ENCODE measurements at places on chromosomes 2 and 18. TPM values are rescaled to one million over a fixed set of nuclear protein-coding genes. Genes with fewer than 3 reads are reported as not detected.

DNA sequence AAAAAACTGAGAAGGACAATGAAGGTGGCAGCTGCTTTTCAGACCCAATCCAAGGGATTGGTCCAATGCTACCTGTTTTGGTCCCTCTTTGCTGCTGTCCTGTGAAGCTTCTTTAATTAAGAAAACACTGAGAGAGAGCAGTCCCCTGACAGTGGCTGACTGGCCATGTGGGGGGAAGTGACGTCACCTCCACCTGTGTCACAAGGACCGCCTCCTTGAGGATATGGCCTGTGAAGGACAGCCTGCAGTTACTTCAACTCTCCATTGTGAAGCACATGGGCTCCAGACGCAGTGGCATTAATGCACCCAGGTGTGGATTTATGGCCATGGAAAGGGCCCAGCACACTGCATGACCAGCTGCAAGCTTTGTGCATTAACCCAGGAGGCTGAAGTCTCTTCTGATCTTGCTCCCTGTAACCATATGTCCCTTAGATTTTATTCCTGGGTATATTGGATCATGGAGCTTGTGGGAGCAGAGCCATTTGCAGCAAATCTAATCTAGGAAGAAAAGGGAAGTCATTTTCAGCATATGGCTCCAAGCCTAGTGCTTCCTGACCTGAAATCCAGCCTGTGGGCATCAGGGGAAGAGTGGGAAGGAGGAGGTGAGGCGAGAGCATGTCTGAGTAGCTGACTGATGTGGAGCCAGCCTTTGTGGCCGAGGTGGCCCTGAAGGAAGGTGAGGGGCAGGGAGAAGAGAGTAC, 32.2 kb downstream of the KIF5C start:
- DNase-seq, result no peak

GRCh38 chr2:139078376-139078775, 298.2 kb upstream of the NXPH2 start:
- DNase-seq, result no peak

GRCh38 chr2:15812187-15812780, 128.1 kb upstream of the MYCN start:
- no peak for DNase-seq

DNA sequence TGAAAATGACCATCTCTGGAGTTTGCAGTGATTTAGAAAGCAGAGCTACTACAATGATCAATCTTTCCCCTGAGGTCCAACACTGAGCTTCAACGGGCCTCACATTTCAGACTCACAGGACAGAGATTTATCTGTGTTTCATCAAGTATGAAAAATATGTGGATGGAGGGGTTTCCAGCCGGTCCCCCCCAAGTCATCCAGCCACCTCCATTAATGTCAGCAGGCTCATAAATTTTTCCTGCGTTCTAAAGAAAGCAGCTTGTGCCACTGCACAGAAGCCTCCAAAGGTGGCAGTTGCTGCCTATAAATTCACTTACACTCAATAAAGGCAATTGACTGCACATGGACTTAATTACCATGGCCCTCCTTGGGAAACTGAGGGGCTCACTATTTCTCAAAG, 117.4 kb upstream of the ACKR3 start:
- DNase-seq, result no peak

GRCh38 chr18:56306797-56307196, 331.6 kb downstream of the TXNL1 start:
- DNase-seq, result no peak

The DSG4 gene
- polyA plus RNA-seq, result not detected

The MRPL53 gene
- polyA plus RNA-seq, result 66.9 TPM

The NT5C1B gene
- 0.25 TPM for polyA plus RNA-seq

GRCh38 chr2:157593411-157593810, 35.3 kb downstream of the ACVR1C start:
- DNase-seq, result no peak

DNA sequence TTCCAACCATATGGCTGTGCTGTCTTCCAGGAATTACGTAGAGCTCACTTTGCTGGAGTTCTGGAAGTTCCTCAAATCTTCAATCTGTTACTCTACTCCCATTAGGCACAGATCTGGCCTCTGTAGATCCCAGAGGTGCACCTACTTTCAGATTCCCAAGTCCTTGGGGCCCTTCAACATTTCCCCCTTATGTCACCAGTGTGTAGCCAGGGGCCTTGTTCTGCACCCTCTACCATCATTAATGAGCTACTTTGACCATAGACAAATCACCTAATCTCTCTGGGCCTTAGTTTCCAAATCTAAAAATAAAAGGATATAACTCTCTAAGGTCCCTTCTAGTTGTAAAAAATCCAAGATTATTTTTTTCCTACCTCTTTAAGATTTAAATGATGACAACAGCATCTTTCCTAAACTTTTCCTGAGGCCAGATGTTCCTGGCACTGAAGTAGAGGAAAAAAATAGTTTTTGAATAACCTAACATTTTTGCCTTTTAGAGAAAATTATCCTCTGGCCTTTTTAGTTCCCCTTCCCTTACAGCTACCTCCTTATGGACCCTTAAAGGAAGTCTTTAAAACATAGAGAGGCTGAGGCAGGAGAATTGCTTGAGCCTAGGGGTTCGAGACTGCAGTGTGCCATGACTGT, 31.0 kb upstream of the WIPF1 start:
- DNase-seq, result peak; percentile 70

DNA sequence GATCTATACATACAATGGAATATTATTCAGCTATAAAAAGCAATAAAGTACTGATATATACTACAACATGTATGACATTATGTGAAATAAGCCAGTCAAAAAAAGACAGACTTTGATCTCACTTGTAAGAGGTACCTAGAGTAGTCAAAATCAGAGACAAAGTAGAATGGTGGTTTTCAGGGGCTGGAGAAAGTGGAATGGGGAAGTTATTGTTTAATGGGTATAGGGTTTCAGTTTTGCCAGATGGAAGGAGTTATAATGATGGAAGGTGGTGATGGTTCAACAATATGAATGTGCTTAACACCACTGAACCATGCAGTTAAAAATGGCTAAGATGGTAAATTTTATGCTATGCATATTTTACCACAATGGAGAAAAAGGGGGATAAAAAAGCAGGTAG, 6.3 kb downstream of the COBLL1 start:
- DNase-seq, result no peak

DNA sequence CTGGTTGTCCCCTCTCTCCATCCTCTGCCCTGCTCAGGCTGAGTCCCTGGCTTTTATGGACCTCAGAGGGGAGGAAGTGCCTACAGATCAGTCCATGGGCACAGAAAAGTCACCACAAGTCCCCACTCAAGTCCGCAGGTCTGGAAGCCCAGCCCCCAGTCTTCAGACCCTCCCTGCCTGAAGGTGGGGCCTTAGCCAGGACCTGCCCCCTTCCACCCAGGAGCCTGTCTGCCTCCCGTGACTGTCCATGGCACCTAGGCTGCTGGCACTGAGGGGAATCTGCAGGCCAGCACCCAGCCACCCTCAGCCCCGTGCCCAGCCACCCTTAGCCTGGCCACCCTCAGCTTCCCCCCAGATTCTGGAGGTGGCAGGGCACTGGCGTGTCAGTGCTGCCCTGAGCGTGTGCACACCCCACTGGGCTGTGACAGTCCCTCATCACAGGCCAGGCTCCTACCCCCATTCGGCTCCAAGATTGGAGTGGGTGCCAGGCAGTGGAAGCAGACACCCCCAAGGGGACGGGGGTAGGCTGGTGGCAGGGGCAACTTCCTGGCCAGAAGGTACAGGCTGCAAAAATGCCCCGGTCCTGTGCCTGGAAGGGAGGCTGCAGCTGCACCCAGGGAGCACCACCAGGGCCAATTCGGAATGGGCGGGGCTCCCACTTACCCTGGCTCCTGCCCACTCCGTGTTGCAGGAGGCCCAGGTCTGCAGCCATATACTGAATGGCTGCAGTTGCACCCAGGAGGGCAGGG, 154.7 kb upstream of the RMP24 start:
- DNase-seq, result no peak

- DNase-seq, result no peak
Observed at GRCh38 chr2:129554373-129554772, 425.1 kb upstream of the RAB6C start.

GRCh38 chr18:13587001-13587400, 139.4 kb downstream of the FAM210A start:
- no peak for DNase-seq

DNA sequence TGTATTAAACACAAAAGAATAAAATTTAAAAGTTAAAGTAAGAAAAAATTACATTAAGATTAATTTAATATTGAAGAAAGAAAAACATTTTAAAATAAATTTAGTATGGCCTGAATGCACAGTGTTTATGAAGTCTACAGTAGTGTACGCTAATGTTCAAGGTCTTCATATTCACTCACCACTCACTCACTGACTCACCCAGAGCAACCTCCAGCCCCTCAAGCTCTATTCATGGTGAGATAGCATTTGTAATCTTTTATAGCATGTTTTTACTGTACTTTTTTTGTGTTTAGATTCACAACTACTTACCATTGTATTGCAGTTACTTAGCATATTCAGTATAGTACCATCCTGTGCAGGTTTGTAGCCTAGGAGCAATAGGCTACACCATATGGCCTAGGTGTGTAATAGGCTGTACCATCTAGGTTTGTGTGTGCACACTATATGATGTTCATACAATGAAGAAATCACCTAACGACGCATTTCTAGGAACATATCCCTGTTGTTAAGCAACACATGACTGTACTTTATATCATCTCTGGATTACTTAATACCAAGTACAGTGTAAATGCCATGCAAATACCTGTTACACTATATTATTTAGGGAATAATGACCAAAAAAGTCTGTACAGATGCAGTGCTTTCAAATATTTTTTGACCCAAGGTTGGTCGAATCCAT, 144.0 kb upstream of the IL1R2 start:
- DNase-seq, result no peak

DNA sequence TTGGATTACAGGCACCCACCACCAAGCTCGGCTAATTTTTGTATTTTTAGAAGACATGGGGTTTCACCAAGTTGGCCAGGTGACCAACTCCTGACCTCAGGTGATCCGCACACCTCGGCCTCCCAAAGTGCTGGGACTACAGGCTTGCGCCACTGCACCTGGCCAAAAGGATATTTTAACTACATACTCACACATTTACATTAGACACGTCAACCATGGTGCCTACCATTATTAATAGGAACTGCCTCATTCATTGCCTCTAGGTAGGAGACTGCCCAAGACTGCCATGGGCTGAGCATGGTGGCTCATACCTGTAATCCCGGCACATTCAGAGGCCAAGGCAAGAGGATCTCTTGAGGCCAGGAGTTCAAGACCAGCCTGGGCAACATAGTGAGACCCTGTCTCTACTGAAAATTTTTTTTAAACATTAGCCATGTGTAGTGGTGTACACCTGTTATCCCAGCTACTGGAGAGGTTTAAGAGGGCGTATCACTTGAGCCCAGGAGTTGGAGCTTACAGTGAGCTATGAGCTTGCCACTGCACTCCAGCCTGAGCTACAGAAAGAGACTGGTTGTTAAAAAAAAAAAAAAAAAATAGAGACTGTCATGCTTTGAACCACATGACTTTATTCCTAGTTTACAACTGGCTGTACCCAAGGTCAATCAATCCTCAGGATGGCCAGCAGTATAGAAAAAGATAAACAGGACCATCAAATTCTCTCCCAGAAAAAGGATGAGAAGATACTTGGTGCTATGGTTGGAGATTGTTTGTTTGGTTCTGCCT, 31.1 kb upstream of the EPC2 start:
- no peak for DNase-seq

DNA sequence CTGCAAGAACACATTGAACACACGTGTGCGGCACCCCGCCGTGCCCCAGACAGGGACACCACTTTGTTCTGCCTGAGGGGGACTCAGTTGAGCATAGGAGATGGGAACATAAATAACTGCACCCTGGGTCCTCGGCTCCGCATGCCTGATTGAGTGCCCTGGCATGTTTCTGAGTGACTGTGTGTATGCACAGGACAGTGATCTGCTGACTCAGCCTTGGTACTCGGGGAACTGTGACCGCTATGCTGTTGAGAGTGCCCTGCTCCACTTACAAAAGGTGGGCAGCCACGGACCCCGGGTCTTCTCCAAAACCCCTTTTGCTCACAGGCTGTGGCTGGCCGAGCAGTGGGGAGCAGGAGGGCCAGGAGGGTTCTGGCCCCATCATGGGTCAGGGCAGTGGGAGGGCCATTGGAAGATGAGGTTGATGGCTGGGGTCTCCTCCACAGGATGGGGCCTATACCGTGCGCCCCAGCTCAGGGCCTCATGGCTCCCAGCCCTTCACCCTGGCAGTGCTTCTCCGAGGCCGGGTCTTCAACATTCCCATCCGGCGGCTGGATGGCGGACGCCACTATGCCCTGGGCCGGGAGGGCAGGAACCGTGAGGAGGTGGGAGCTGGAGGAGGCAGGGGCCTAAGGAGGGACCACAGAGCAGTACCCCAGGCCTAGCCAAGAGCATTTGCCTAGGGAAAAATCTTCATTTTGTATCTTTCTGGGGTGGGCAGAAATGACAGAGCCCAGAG, 16.9 kb downstream of the SH2D6 start:
- no peak for DNase-seq

GRCh38 chr2:83756219-83756618, 702.9 kb downstream of the SUCLG1 start:
- DNase-seq, result no peak

DNA sequence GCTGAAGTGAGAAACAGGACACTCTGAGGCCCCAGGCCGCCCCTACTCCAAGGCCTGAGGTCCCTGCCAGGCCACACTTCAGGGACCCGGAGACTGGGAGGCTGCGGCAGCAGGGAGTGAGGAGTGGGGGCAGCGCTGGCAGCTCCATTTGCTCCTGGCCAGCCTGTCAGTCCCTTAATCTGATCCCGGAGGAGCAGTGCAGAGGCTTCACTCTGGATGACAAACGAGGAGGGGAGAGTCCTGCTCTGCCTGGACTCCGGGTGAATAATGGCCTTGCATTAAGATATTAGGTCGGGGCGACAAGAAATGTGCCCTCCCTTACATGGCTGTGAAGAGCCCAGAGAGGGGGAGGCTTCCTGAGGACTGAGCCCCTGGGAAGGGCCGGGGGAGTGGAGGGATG, 14.3 kb upstream of the PRSS56 start:
- no peak for DNase-seq

GRCh38 chr2:212177724-212178123, 360.9 kb downstream of the ERBB4 start:
- no peak for DNase-seq

The GTF2A1L gene
- polyA plus RNA-seq, result 0.85 TPM

The RTP5 gene
- 0.08 TPM for polyA plus RNA-seq

The CYP27C1 gene
- 5.1 TPM for polyA plus RNA-seq

DNA sequence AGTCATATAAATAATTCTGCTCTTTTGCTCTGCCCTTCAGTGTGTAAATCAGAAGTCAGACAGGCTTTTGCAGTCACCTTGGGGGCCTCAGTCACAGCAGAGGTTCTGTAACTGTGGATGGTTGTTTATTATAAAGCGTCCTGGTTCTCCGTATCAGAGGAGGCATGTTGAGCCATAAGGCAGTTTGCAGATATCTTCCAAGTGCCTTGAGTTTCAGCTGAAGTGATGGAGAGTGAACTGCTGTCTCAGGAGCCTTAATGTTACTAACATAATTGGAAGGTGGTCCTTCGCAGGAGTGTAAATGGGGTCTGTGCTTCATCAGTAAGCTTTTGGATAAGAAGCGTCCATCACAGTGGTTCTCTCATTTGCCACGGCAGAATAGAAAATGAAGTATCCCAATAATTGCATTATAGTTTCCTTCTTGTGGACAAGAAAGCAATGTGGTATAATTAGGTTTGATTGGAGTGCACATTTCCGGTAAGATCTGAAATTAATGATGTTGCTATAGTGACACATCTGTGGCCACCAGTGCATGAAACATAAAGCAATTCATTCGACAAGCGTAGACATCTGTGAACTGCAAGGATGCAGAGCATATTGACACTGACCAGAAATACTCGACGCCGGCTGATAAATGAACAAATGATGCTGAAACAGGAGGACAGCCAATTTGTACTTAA, 112.5 kb upstream of the NFATC1 start:
- no peak for DNase-seq

The BCL11A gene
- polyA plus RNA-seq, result 4.9 TPM

The MPHOSPH10 gene
- 29.2 TPM for polyA plus RNA-seq
